Ovary (tissue), 10 donors: ENCODE measurements at places on chromosomes 5 and 9. TPM values are rescaled to one million over a fixed set of nuclear protein-coding genes. Genes with fewer than 3 reads are reported as not detected.

The TRPM6 gene
- 0.12 TPM for total RNA-seq

DNA sequence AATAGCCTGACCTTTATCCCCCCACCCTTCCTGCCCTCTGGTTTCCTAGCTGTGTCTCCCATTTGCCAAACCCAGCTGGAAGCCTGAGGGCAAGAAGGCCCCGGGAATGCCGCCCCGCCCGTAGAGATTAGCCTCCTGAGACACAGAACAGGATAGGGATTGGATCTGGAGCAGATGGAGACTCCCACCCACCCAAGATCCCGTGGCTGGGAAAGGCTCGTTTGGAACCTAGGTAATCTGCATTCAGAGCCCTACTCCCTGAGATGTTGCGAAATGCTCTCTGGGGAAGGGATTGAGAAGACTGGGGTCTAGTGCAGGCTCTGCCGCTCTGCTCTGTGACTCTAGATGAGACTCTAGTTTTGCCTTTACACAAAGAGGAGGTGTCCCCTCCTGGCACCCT lies 10.9 kb downstream of the AQP3 start:
- DNase-seq = no peak
- no peaks in the 10 kb centered on the region for H3K27me3 ChIP-seq
- H3K4me3 ChIP-seq = no peak overlapping the region
- H3K4me1 ChIP-seq = no peaks in the 10 kb centered on the region
- no peak overlapping the region for H3K27ac ChIP-seq

DNA sequence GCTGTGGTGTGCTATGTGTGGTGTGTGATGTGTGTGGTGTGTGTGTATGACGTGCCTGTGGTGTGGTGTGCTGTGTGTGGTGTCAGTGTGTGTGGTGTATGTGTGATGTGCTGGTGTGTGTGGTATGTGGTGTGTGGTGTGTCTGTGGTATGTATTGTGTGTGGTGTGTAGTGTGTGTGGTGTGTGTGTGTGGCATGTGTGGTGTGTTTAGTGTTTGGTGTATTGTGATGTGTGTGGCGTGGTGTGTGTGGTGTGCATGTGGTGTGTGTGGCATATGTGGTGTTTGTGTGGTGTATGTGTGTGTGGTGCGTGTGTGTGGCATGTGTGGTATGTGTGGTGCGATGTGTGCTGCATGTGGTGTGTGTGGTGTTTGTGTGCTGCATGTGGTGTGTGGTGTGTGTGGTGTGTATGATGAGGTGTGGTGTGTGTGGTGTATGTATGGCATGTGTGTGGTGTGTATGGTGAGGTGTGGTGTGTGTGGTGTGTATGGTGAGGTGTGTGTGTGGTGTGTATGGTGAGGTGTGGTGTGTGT lies 18.3 kb upstream of the RNU6ATAC start:
- no peak overlapping the region for H3K27ac ChIP-seq
- peaks cover 16% of the 10 kb centered on the region for H3K4me1 ChIP-seq
- DNase-seq = peak; percentile 13
- H3K27me3 ChIP-seq = no peaks in the 10 kb centered on the region
- no peaks in the 10 kb centered on the region for H3K36me3 ChIP-seq

DNA sequence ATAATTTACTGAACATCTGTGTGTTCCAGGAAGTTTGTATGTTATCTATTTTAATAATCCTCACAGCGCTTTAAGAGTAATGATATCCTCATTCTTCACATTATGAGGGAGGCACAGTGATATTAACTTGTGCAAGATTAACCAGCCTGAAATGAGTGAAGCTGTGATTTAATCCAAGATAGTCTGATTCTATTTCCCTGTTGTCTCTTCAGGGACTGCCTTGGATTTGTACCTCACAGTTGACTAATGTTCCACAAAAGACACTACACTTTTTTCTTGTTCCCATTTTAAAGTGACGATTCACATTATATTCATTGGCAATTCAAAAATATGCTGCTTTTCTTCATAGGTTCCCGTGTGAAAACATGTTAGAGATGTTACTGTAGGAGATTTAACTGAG lies 125.3 kb upstream of the GNA14 start:
- H3K4me1 ChIP-seq = peaks cover 3% of the 10 kb centered on the region
- no peak overlapping the region for H3K4me3 ChIP-seq
- no peak overlapping the region for H3K27ac ChIP-seq
- H3K36me3 ChIP-seq = no peaks in the 10 kb centered on the region
- H3K27me3 ChIP-seq = no peaks in the 10 kb centered on the region

DNA sequence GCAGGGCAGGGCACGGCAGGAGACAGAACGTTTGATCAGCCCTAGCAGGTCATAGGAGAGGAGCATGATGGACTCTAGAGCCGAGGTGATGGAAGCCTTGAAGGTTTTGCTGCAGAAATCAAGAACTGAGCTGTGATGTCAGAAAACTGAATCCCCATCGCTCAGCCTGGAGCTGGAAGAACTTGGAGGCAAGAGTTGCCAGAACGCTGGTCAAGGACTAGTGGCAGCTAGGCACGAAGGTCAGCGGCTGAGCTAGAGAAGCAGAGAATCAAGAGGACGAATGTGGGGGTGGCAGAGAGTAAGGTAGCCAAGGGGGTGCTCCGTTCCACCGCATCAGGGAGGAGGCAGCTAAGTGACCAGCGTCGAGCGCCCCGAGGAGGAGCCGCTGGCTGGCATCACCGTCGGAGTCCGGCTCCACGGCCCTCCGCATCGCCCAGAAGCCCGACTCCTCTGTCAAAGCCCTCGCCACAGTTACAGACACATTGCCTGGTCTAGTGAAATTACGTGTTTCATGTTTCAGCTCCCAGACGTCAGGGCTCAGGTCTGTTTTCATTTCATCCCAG lies 1.2 kb upstream of the GALNT10 start:
- no peaks in the 10 kb centered on the region for H3K36me3 ChIP-seq
- H3K4me3 ChIP-seq = peak overlapping the region; percentile 96
- no peaks in the 10 kb centered on the region for H3K27me3 ChIP-seq

- H3K4me1 ChIP-seq = peaks cover 2% of the 10 kb centered on the region
- H3K36me3 ChIP-seq = no peaks in the 10 kb centered on the region
- DNase-seq = no peak
- no peak overlapping the region for H3K4me3 ChIP-seq
Observed at GRCh38 chr5:33306758-33307157, 134.0 kb upstream of the TARS1 start.

The CEP120 gene
- total RNA-seq = 26.4 TPM

The FIBCD1 gene
- total RNA-seq = 0.13 TPM

- H3K27me3 ChIP-seq = no peaks in the 10 kb centered on the region
- no peak for DNase-seq
- no peaks in the 10 kb centered on the region for H3K4me1 ChIP-seq
- H3K4me3 ChIP-seq = no peak overlapping the region
- no peaks in the 10 kb centered on the region for H3K36me3 ChIP-seq
Observed at GRCh38 chr5:7087719-7088297, 308.1 kb upstream of the ADCY2 start.

The STARD4 gene
- total RNA-seq = 7.8 TPM

The RMRP gene
- total RNA-seq = 6,322 TPM

GRCh38 chr9:87290241-87291052 lies 207.2 kb upstream of the DAPK1 start:
- no peaks in the 10 kb centered on the region for H3K27me3 ChIP-seq
- H3K4me3 ChIP-seq = no peak overlapping the region
- H3K27ac ChIP-seq = no peak overlapping the region
- peaks cover 2% of the 10 kb centered on the region for H3K4me1 ChIP-seq

- H3K27me3 ChIP-seq = no peaks in the 10 kb centered on the region
- H3K4me1 ChIP-seq = no peaks in the 10 kb centered on the region
- no peak for DNase-seq
- no peaks in the 10 kb centered on the region for H3K36me3 ChIP-seq
Observed at GRCh38 chr5:145585443-145586148, 249.5 kb downstream of the PRELID2 start.

The CNTNAP3B gene
- 4.4 TPM for total RNA-seq

- DNase-seq = no peak
- no peaks in the 10 kb centered on the region for H3K4me1 ChIP-seq
- no peaks in the 10 kb centered on the region for H3K36me3 ChIP-seq
Observed at GRCh38 chr5:143462431-143462830, 58.9 kb upstream of the NR3C1 start.

The TRAF1 gene
- 4.1 TPM for total RNA-seq

GRCh38 chr5:125348936-125349831 lies 602.7 kb upstream of the ZNF608 start:
- no peak overlapping the region for H3K4me3 ChIP-seq
- DNase-seq = no peak
- H3K4me1 ChIP-seq = no peaks in the 10 kb centered on the region
- no peaks in the 10 kb centered on the region for H3K27me3 ChIP-seq
- H3K27ac ChIP-seq = no peak overlapping the region

- H3K27ac ChIP-seq = no peak overlapping the region
- no peaks in the 10 kb centered on the region for H3K4me1 ChIP-seq
- H3K27me3 ChIP-seq = no peaks in the 10 kb centered on the region
- DNase-seq = no peak
Observed at GRCh38 chr9:27273186-27273585, 23.8 kb downstream of the EQTN start.

The CSF1R gene
- total RNA-seq = 19.1 TPM

The SRA1 gene
- 11.7 TPM for total RNA-seq

- no peak for DNase-seq
- no peaks in the 10 kb centered on the region for H3K4me1 ChIP-seq
- no peaks in the 10 kb centered on the region for H3K27me3 ChIP-seq
- no peaks in the 10 kb centered on the region for H3K36me3 ChIP-seq
Observed at GRCh38 chr5:159459951-159460538, 129.8 kb upstream of the IL12B start.

- no peak overlapping the region for H3K4me3 ChIP-seq
- no peaks in the 10 kb centered on the region for H3K27me3 ChIP-seq
- no peaks in the 10 kb centered on the region for H3K4me1 ChIP-seq
Observed at GRCh38 chr9:135647884-135648283, 8.5 kb upstream of the GLT6D1 start.

GRCh38 chr9:89604729-89605464 lies at the start of gene GADD45G:
GADD45G (plus strand) TSS chr9:89605012; CDS start chr9:89605122, 110 bp downstream.
- H3K27me3 ChIP-seq = no peaks in the 10 kb centered on the region
- no peaks in the 10 kb centered on the region for H3K36me3 ChIP-seq
- H3K27ac ChIP-seq = peak within 1 kb of the TSS; percentile 80
- peak within 1 kb of the TSS; percentile 74 for H3K4me3 ChIP-seq
- peaks cover 6% of the 10 kb centered on the region for H3K4me1 ChIP-seq

The ADGRD2 gene
- not detected for total RNA-seq

DNA sequence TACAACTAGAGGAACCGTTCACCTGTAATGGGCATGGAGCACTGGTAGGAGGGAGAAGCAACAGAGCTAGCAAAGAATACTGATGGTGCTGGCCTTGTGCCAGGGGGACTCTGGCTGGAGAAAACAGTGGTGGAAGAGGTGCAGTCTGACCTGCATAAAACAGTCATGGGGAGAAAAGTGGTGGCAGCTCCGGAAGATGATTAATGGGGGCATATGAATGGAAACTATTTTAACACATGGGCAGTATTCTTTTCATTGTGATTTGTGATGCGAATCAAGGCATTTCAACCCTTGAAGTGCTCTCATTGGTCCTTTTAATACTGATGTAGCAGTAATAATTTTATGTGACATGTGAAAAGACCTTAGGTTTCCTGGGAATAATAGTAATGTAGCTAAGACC lies 219.6 kb downstream of the ADAMTS6 start:
- H3K4me3 ChIP-seq = no peak overlapping the region
- no peaks in the 10 kb centered on the region for H3K27me3 ChIP-seq
- peak; percentile 33 for DNase-seq
